GM18507 (cell line): ENCODE measurements at places on chromosomes 4 and X.

DNA sequence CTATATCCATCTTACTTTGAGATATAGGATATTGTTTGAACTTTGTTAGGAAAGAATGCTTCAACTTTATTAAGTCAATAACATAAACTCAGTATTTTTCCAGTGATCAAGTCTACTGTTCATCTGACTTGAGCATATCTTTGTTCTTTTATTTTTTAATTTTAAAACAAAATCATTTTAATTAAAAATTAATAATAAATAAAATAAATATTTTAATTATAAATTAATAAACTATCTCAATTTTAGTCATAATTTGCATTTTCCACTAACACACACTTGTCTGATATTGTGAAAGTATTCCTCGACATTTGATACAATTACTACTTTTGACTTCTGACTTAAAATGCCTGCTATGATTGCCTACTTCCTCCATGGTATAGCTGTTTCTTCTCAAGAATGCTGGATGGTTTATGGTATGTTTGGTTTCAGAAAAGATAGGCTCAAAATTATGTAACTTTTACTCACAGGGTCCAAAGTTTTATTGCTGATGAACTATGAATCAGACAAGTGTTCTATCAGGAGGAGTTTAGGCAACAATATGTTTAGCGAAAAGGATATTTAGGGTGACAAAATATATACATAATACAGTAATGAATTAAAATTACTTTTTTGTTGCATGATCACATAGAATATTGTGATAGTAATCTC, 1132.3 kb upstream of the PCDH10 start:
- DNase-seq = no peak

GRCh38 chr4:38365748-38366310, 298.2 kb upstream of the KLF3 start:
- DNase-seq = no peak

- DNase-seq = peak; percentile 53
Observed at GRCh38 chr4:56757821-56758411, 63.6 kb downstream of the SPINK2 start.

- no peak for DNase-seq
Observed at GRCh38 chrX:71450433-71451106, 82.3 kb upstream of the OGT start.

DNA sequence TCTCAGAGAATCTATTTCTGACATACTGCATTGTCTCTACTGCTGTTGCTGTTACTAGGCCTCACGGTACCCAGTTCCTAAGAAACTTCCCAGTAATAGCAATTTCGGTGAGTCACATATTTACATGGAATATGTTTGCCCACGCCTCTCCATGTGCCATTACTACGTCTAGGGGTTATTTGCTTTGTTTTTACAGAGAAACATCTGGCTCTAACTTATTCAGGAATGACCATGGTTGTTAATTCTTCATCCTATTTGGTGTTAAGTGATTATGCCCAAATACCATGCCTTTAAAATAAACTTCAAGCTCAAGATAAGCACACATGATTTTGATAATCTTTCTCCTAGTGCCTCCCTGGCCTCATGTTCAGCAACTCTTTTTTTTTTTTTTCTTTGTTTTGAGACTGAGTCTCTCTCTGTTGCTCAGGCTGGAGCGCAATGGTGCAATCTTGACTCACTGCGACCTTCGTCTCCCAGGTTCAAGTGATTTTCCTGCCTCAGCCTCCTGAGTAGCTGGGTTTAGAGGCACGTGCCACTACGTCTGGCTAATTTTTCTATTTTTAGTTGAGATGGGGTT, 101.0 kb upstream of the HS3ST1 start:
- DNase-seq = no peak

DNA sequence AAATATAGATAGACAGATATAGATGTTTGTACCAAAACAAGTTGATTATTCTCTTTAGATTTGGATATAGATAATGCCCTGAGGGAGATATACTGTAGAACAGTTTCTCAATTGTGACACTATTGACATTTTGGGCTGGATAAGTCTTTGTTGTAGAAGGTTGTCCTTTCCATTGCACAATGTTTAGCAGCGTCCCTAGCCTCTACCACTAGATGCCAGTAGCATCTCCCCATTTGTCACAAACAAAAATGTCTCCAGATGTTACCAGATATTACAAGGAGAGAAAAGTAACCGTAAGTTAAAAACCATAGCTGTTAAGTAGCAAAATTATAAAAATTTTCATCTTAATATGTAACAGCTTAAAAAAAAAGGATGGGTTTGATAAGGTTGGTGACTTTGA, 2595.3 kb downstream of the ARAP2 start:
- DNase-seq = no peak

- no peak for DNase-seq
Observed at GRCh38 chr4:54731552-54731951, 73.8 kb downstream of the KIT start.

- no peak for DNase-seq
Observed at GRCh38 chr4:186700746-186701145, 22.9 kb downstream of the FAT1 start.

GRCh38 chr4:1232661-1233621, 16.0 kb downstream of the CTBP1 start:
- no peak for DNase-seq

- no peak for DNase-seq
Observed at GRCh38 chr4:2045518-2045951, 13.6 kb upstream of the NAT8L start.

GRCh38 chrX:110557864-110558263, 199.2 kb downstream of the RTL9 start:
- DNase-seq = no peak

DNA sequence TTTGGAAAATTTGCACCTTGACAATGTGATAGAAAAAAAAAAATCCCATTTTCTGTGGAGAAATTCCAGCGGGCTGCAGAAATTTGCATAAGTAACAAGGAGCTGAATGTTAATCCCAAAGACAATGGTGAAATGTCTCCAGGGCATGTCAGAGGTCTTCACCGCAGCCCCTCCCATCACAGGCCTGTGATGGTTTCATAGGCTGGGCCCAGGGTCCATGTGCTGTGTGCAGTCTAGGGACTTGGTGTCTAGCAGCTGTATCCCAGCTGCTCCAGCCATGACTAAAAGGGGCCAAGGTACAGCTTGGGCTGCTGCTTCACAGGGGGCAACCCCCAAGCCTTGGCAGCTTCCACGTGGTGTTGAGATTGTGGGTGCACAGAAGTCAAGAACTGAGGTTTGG, 85.2 kb downstream of the ADGRA3 start:
- no peak for DNase-seq

DNA sequence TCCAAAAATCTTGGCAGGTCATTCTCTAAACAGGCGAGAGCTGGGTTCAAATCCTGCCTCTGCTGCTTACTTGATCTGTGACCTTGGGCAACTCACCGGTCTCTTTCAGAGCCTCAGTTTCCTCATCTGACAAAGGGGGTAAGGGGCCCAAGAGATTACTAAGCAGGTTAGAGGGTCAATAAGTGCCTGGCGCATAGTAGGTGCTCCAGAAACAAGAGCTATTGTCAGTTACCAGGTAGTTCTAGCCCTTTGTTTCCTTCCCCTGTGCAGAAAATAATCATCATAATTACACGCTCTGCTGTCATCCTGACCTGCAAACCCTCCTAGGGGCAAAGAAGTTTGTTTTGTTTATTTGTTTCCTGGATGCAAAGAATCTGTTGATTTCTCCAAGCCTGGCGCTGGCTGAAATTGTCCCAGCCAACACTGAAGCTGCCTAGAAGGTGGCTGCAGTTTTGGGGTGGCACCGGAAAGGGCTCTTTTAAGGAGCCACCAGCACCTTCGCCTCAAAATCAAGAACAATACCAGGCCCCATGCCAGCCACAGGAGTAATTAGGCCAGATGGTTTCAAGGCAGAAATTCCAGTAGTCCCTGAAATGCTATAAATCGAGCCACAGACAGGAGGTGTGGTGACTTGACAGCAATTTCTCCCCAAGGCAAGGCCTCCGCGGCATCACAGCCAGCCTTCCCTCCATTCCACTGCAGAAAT, 10.2 kb upstream of the KIAA0232 start:
- no peak for DNase-seq

GRCh38 chrX:69000877-69001276, 164.4 kb downstream of the PJA1 start:
- DNase-seq = no peak

GRCh38 chrX:154732421-154733065, 18.3 kb downstream of the GAB3 start:
- DNase-seq = no peak

- DNase-seq = no peak
Observed at GRCh38 chr4:176844448-176844847, 51.7 kb upstream of the VEGFC start.

- no peak for DNase-seq
Observed at GRCh38 chrX:28589046-28589445, 1.8 kb downstream of the IL1RAPL1 start.

DNA sequence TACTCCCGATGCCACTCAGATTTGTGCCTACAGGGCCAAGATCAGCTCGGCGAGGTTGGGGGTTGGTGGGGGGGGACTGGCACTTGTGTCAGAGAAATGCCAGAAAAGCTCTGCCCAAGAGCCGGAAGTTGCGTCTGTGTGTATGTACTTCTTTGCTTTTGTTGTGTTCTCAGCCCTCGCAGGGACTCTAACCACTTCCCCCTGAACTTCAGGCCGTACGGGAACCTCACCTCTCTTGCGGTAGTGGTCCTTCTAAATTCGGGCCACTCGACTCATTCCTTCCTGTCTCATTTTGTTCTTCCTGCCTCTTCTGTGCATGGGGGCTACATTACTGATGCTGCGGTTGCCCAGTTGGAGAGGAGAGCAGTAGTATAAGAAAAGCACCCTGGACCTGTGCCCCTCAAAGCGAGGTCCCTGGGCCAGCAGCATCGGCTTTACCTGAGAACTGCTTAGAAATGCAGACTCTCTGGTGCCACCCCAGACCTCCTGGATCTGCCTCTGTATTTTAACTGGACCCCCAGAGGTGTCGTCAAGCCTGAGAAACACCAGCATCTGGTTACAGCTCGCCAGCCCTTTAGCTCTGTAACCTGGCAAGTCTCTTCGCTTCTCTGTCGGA, 146.3 kb upstream of the RPS6KA3 start:
- peak; percentile 8 for DNase-seq

- no peak for DNase-seq
Observed at GRCh38 chrX:3362956-3363355, 16.5 kb upstream of the MXRA5 start.

DNA sequence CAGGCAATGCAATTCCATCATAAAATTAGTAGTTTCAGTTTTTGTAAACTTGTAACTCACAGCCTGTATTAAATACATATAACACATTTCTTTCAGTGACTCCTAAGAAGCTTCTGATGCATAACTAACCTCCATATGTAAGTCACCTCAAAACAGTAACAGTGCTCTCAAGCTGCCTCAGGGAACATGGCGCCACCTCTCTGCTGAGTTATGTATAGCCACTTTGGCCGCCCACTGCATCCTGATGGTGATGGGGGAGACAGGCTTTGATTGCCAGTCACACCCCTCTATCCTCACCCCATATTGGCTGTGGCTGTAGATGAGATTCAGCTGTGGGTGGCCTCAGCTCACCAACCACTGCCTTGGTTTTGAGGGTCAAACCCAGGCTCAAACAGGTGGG, 54.3 kb downstream of the LRBA start:
- DNase-seq = no peak

- DNase-seq = no peak
Observed at GRCh38 chr4:52846502-52846901, 15.6 kb upstream of the RASL11B start.

GRCh38 chrX:148441387-148441786, 59.0 kb upstream of the AFF2 start:
- DNase-seq = no peak

DNA sequence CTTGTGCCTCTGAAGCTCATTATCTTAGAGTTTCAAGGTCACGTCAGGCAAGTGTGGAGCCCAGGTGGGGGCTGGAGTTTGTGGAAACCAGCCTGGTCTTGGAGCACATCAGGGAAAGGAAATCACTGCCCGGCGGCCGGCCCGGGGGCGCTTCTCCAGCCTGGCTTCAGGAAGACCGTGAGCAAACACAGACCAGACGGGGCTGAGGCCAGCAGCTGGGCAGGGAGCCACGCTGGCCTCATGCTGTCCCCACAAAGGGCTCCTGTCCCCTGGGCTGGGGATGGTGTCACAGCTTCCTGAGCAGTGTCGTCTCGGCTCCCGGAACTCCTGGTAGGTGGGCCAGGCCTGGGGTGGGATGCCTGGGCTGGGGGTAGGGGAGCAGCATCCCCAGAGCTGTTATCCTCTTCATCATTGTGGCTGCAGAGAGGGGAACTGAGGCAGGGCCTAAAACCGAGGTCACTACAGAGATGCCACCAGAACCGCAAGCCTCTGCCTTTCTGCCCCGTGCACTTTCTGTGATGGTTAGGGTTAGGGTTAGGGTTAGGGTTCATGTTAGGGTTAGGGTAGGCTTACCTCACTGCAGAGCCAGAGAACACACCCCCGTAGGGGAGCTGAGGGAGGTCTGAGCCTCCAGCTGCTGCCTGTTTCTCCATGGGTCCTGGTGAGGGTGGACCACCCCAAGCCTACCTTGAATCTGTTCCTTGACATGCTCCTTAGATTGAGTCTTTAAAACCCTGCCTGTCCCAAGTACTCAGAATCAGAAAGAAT, 77.5 kb downstream of the HTRA3 start:
- DNase-seq = no peak

GRCh38 chrX:78748846-78749245, 1.3 kb downstream of the LPAR4 start:
- no peak for DNase-seq

DNA sequence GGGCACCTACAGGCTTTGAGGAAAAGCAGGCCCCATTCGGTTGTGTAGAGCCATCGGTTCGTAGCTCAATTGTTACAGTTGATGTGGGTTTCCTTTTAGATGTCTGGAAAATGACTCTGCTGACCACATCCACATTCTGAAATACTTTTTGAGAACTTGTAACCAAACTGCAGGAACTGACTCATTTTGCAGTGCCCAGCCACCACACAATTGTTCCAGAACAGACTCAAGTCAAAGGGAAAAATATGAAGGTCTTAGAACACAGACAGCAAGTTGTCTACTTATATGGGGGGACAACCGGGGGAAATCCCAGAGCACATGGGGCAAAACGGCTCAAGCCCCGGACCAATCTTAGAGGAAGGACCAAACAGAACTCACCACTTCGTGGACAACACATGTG, 557.6 kb upstream of the DIPK2B start:
- no peak for DNase-seq

GRCh38 chr4:5715357-5715756, 4.4 kb downstream of the EVC start:
- no peak for DNase-seq

DNA sequence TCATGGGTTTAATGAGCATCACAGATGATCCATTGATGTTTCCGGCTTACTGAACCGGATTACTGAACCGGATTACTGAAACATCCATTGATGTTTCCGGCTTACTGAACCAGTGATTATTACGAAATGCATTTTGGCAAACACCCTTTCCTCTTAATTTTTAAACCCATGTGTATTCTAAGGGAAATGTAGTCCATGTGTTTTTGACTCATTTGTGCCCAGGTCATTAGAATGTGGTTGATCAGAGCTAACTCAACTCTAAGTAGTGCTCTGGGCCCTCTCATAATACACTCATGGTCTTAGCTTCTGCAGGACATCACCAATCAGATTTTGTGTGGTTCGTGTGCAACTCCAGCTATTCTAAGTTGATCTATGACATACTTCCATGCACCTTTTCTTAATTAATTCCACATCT, 141.6 kb downstream of the SPATA18 start:
- no peak for DNase-seq
